Hepatocyte (in vitro differentiated cells): ENCODE measurements at places on chromosomes 2 and 18.
A peak's percentile ranks its signal among the peaks of the same experiment; 100 is the strongest.

DNA sequence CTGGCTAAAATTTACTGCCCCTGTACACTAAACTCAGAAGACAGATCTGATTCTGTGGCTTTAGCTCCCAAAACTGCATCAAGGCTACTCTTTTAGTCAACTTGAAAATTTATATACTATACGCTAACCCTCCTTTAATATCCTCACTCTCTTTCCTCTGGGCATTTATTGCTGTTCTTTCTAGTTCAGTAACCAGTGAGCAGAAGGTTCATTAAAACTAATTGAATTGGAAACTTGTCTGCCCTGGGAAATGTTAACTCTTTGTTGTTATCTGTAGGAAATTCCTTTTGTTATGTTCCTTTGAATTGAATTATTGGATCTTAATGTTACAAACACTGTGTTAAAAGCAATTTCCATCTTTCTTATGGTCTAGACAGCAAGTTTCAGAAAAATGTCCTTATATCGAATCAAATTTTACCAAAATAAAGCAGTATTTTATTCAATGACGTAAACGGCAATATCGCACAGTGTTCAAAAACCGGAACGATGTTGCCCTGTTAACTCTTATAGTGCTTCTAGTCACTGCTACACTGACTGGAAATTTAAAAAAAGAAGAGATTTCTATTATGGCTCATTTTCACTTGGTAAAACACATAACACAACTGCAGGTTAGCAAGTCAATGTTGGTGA, 168.3 kb downstream of the NR4A2 start:
- no peak for DNase-seq

DNA sequence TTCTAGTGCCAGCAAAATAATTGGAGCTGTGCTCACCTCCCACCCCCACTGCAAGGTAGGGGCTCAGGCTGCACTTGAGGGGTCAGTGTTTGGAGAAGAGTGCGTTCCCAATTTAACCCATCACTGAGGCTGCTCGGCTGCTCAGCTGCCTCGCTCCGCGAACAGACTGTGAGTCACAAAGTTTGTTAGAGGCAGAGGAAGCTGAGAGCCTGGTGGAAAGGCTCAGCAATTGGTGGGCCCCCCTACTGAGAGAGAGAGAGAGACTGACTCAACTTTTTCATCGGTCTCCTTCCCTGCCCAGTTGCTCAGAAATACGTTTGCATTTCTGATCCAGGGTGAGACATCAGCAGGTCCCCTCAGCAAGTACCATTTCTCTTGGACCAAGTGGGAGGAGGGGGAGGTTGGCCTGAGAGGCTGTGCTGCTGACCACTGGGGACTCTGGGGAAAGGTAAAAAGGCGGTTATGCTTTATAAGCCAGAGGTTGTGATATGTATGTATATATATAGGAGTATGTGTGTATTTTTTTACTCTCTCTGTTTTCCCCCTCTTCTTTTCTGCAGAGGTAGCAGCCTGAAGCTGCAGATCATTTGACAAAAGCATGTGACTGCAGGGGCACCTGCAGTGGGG, 1.5 kb downstream of the EFR3B start:
- peak; percentile 61 for DNase-seq

DNA sequence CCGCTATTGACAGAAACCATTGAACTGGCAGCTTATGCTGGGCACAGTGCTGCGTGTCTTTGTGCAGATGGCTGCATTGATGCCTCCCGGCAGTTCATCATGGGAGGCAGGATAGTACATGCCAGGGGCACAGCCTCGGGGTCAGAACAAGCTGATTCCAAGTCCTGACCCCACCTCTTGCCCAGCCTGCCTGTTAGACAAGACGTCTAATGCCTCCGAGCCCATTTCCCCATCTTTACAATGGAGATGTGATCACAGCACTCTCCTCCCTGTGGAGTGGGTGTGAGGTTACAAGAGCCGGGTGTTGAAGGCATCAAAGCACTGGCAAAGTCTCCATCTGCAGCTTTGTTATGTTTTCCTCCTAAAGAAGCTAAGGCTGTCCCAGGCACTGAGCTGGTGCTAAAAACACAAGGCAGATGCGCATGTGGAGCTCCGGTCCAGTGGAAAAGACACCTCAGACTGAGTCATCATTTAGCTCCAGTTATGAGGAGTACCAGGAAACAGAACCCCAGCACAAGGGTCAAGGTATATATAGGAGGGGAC, 125.7 kb upstream of the EPAS1 start:
- DNase-seq = peak; percentile 53

- no peak for DNase-seq
Measured at GRCh38 chr2:55916473-55917049, 7.0 kb downstream of the EFEMP1 start.

GRCh38 chr2:61993422-61994024, 88.0 kb downstream of the COMMD1 start:
- DNase-seq = peak; percentile 53

DNA sequence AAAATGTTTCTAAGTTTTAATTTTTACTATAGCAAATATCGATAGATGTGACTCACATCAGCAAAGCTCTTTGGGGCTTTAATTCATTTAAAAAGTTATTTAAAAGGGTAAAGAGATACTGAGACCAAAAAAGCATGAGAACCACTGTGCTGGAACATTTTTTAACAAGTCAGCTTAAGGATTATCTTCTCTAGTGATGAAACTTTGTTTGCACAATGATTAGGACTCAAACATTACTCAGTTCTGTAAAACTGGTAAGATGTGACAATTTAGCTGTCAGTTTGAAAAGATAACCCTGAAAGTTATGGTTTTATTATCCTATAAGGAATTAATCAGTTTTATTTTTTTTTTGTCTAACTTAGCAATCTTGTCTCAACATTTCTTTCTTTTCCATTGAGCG, 301.4 kb downstream of the TSN start:
- no peak for DNase-seq

DNA sequence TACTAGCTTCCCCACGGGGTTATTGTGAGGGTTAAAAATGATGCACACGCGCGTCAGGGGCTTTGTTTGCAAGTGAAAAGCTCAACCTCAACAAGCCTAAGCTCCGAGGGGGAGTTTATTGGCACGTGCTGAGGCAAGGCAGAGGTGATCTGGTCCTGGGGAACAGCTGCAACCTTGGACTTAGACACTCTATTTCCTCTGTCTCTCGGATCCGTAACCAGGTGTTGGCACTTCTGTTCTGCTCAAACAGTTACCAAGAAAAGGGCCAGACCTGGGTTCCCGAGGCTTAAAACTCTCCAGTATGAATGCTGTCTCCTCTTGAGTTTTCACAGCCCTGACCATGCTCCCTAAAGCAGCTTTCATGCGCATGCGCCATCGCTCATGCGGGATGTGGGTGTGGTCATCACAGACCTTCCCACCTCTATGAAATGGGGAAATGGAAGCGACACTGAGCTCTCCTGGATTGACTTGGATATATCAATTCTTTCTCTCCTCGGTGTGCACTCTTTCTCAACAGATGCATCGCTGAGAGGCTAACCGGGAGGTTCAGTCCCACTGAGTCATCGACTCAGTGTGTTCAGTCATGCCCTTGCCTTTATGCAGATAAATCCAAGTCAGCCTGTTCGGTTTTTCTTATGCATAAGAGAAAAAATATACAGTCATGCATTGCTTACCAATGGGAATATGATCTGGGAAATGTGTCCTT, 19.9 kb upstream of the RAB31 start:
- DNase-seq = no peak

DNA sequence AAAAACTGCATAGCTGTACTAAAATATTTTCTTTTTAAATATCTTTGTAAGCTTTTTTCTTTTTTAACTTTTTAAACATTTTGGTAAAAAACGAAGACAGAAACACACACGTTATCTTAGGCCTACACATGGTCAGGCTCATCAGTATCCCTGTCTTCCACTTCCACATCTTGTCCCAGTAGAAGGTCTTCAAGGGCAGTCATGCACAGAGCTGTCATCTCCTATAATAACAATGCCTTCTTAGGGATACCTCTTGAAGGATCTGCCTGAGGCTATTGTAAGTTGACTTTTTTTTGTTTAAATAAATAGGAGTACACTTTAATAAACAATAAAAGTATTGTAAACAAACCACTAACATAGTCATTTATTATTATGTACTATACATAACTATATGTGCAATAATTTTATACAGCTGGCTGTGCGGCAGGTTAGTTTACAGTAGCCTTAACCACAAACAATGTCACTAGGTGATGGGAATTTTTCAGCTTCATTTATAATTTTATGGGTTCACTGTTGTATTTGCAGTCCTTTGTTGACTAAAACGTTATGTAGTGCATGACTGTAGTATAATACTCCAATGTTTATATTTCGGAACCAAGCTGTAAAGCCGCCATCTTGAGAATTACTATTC, 124.4 kb downstream of the MAP4K4 start:
- no peak for DNase-seq

- DNase-seq = no peak
Measured at GRCh38 chr2:130790804-130791616, 35.7 kb downstream of the AMER3 start.

- no peak for DNase-seq
Measured at GRCh38 chr18:47936952-47937351, 6.5 kb upstream of the SMAD2 start.

GRCh38 chr2:29603341-29603740, 318.0 kb downstream of the ALK start:
- no peak for DNase-seq

DNA sequence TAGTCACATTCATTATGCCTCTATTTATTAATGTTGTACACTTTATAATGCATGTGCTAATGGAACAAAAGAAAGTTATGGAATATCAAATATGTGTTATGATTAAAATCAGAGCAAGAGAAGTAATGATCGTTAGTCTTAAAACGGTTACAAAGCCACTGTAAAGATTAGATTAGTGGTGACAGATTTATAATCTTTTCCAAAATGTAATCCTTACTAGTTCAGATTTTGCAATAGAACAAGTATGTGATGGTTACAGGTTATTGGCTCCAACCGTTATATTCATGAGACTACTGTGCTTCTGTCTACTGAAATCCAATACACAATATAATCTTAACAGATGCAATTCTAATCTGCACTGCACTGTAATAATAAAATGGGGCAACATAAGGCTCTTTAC, 180.6 kb downstream of the ZNF521 start:
- DNase-seq = no peak

DNA sequence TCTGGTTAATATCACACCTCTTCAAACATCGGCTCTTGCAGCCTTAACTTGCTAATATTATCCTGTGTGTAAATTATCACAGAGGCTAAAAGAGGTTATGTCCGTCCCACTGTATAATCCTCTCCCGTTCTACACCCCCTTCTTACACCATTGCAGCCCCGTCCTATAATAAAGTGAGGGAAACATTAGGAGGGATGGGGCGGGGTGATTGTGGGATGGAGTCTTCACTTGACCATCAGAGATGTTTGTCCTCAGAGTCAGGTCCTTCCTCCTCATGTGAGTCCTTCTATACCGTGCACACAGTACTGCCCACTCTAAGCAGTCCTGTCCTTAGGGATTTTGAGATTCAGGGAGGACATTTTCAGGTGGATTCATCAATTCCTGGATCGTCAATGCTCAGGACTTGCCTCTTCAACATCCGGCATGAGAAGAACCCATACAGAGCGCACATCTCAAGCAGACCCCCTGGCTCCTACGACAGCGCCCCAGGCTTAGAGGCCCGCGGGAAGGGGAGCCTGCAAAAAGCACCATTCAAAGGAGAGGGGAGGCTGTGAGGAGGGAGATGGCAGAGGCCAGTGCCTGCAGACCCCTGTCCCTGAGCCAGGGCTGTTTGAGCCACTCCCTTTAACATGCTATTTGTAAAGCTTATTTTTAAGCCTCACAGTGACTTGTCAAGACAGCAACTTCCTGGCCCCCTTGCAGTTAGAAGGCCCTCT, 42.8 kb upstream of the ASB18 start:
- DNase-seq = no peak

DNA sequence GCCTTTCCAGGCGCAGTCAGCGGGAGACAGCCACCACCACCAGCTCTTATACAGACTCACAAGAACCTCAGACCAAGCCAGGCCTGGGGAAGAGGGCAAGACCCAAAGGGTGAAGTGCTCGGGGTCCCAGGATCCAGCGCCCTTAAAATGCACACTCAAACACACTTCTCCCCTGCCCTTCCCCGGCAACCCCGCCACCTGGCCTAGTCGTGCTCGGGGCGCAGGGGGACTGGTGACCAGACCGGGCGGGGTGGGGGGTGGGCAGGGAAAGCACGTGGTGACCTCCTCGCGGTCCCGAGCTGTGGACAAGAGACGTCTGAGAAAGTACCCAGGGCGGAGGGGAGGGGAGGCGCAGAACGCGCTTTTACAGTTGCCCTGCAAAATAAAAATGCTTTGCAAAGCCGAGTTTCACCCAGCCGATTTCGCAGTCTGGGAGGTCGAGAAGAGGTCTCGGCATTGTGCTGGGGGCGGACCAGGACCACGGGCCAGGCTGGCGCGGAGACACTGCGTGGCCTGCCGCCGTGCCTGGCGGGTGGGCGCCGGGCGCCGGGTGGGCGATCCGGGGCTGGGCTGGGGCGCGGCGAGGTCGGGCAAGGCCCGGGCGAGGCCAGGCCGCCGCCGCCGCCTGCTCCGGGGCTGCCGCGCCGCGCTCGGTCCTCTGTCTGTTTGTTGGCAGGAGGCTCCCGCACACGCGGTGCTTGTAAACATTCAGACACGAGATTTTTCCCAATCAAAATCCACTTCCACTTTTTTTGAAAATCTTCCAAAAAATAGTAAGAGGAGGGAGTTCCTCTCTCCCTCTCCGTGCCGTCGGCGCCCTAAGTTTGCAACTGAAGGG, 2.0 kb downstream of the BCL11A start:
- peak; percentile 71 for DNase-seq

- DNase-seq = no peak
Measured at GRCh38 chr18:3653851-3654441, 204.0 kb downstream of the TGIF1 start.

- peak; percentile 41 for DNase-seq
Measured at GRCh38 chr2:105256431-105257047, 15.0 kb downstream of the GPR45 start.

DNA sequence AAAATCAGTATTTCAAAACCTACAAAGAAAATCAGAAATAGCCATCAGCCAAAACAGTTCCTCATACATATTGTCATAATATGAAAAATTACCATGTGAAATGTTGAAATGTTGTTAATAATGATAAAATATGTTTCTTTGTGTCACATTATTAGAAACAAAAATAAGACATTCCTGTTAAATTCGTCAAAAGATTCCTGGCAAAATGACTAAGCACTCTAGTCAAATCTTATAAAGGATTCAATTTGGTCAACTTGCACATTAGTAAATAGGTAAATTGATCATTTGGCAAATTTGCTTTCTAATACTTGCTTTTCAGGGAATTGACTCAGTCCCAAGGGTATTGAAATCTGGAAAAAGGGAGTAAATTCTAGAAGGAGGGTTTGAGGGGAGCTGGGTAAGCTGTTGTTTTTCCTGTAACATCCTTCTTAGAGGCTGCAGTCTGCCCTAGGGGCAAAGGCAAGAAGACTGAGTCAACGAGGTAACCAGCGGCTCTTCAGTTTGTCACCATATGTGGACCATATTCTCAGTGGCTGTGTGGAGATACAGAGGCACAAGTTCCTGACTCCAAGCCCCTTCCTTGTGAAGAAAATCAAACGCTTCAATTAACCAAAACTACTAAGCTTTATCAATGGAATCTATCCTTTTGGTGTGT, 482.3 kb downstream of the TNS1 start:
- no peak for DNase-seq

GRCh38 chr18:63186520-63187222, 132.9 kb downstream of the BCL2 start:
- DNase-seq = no peak
